ENCODE measurements at places on chromosomes 3 and 15.

DNA sequence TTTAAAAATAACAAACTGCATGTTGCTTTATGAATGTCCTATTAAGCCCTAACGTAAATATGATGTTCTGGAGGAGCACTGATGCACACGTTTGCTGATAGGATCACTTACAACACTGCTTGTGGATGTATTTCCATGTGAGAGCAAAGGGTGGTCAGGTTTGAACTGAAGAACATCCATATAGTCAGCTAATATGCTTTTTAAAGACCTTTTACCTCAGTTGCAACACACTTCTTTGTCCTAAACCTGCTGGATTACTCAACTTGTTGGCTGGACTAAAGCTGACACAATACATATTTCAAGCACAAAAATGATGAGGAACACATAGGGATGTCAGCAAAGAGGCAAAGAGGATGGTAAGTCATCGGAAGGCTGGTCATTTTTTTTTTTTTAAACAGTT, 186.6 kb downstream of the TIGIT start:
- no peak for DNase-seq

- DNase-seq, result no peak
These were observed 145.0 kb downstream of the MYLK start for GRCh38 chr3:123739106-123739505.

DNA sequence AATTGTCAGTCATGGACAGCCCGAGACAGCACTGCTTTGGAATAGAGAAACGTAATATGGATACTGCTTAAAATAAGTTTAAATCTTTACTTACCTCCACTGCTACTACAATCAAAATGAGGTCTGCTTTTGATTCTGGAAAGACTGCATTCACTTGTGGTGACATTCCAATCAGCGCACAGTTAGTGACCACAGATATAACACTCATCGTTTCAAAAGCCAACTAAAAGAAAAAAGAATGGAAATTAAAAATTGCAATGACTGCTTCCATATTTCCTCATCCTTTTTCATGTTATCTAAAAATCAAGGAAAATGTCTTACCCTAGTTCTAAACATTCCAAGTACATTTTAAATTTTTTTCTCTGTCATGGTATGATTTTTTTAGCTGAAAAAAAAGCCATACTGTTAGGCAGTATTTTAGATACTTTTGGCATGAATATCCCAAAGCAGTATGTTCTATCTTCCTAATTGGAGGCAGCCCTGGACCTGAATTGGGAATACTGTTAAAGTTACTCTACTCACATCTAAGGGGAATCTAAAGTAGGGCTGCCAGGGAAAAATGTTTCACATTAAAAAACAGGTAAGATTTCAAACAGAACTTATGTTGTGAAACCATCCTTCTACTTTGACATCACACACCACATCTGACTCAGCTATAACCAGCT, 72.1 kb downstream of the ANO10 start:
- DNase-seq, result no peak

- no peak for DNase-seq
These were observed 59.2 kb upstream of the IL12A start for GRCh38 chr3:159929171-159930141.

GRCh38 chr3:184648636-184649035, 63.2 kb downstream of the MAGEF1 start:
- no peak for DNase-seq

DNA sequence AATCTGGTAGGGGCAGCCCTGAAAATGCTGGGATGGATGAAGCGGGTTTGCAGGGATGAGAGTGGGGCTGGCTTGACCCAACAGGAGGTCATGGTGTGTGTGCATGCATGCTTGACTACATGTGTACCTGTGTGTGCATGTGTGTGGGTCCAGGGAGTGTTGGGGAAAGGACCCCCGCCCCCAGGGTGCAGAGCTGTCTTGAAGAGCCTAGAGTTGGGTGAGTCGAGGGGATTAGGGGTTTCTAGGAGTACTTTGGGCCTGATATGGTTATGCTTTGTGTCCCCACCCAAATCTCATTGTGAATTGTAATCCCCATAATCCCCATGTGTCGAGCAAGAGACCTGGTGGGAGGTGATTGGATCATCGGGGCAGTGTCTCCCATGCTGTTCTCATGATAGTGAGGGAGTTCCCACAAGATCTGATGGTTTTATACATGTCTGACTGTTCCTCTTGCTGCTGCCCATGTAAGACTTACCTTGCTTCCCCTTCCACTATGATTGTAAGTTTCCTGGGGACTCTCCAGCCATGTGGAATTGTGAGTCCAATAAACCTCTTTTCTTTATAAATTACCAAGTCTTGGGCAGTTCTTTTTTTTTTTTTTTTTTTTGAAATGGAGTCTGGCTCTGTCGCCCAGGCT, 5.2 kb upstream of the LCTL start:
- no peak for DNase-seq

GRCh38 chr3:8631661-8632060, 12.9 kb downstream of the SSUH2 start:
- DNase-seq, result no peak

DNA sequence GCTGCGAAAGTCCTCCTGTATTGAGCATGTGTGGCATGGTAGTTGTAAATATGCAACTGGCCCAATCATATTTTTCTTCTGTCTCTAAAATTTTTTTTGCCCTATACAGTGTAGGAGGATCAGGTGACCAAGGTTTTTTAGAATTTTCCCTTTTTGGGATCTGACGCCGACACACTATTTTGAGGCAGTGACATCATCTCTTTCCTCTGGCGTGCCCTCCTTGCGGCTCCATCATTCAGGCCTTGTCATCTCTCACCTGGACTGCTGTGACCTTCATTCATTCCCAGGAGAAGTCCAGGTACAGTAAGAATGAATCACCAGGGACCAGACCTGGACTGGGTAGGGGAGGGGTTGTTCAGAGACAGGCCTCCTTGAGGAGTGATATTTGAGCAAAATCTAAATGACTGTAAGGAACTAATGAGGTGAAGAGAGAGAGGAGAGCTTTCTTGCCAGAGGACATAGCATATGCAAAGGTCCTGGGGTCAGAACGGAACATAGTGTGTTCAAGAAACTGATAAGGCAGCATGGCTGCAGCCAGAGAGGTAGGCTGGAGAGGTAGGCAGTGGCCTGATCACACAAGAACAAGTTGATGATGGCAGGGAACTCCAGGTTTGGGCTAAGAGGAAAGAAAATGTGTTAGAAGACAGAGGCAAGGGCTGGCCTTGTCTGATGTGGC, 38.7 kb downstream of the ARNT2 start:
- no peak for DNase-seq

DNA sequence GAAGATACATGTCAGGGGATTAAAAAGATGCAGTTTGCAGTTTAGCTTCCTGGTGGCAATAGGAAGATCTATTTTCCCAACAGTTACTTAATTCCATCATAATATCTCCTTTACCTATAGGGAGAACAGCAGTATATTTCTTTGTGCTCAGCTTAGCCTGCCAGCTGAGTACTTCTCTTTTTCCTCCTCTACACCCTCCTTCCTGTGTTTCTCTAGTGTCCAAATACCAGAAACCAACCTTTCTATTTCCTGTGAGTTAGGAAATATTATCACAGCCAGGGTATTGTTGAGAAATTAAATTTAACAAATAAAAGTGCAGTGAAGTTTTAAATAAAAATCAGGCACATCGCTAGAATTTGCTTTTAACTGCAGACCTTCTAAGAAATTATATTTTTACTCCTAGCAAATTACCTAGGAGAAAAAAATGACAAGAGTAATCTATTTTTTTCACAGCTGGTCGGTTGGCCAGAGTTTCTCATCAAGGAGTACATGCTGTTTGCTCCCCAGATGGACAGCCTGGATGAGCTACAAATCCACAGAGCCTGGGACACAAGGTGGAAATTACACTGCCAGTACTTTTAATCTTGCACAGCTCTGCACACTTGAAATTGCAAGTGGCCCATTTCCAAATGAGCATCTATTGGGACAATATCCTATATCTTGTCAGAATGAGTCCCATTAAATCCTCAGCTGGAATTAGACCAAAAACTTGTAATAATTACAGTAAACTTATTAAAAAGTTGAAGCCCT, 185.2 kb upstream of the CFAP20DC start:
- peak; percentile 54 for DNase-seq

DNA sequence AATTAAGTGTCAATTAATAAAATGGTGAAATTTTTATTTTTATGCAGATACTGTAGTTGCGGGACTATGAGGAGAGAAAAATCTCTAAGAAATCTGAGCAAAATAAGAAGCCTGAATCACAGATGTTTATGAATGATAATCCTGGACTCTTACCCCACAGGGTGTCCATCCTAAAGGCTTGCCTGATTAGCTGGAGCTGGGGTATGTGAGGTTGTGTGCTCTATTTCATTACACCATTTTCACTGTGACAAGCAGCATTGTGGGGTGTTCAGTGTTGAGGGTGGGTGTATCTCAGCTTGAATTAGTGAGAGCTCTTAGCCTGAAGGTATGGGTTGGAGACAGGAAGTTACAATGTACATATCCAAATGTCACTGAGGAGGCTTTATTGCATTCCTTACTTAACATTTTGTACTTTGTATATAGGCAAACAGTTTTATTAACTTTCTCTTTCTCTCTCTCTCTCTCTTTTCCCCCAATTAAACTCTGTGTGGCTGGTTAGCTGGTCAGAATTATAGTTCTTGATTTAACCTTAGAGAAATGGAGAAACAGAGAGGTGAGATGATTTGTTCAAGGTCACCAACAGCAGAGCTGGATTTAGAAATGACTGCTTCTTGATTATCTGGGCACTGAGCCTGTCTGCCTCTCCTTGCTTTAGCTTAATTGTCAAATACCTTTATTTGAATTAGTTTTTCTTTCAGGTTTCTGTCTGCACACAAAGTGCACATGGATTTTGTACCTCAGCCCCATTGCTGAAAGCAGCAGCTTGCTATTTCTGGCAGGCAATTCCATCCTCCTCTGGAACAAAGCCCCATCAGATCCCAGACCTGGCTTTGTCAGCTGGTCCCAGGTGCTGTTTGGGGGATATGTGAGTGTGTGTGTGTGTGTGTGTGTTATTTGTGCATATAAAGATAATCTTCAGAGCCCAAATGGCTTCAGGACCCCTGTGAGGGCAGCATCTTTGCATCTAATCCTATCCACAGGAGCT, 35.8 kb downstream of the GJD2 start:
- DNase-seq, result no peak

DNA sequence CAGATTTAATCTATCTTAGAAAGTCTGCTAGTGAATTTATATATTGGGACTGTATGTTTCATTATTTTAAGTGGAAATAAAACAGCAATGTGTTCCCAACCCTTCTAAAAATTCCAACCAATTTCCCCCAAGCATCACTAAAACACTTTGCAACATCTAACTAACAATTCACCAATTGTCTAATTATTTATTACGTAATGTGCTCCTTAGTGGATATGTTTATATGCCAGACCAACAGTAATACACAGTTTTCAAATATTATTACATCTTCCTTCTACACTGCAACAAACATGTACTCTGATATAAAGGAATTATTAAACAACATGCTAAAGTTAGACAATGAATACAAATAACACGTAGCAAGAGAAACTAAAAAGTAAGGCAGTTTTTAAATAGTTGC, 262.6 kb upstream of the THBS1 start:
- DNase-seq, result no peak

Measured in cerebellum (tissue), 4 donors.